ENCODE measurements at places on chromosomes 11 and 22.
A peak's percentile ranks its signal among the peaks of the same experiment; 100 is the strongest.

- DNase-seq, result no peak
These were observed 43.1 kb downstream of the BRD1 start for GRCh38 chr22:49784630-49784971.

- no peak for DNase-seq
These were observed 12.9 kb upstream of the SYTL2 start for GRCh38 chr11:85823816-85824215.

GRCh38 chr11:68541991-68542390 is 81.4 kb downstream of the PPP6R3 start:
- no peak for DNase-seq

GRCh38 chr22:21587803-21588611 is 20.5 kb downstream of the UBE2L3 start:
- no peak for DNase-seq

GRCh38 chr22:22748297-22748743 is 103.9 kb downstream of the GGTLC2 start:
- DNase-seq, result no peak

GRCh38 chr11:79076526-79077115 is 364.2 kb downstream of the TENM4 start:
- DNase-seq, result no peak

GRCh38 chr22:47572443-47572842 is 810.0 kb downstream of the TBC1D22A start:
- peak; percentile 53 for DNase-seq

- DNase-seq, result no peak
These were observed 2.5 kb downstream of the KCTD17 start for GRCh38 chr22:37054056-37054395.

- DNase-seq, result no peak
These were observed 31.4 kb downstream of the IGHMBP2 start for GRCh38 chr11:68935066-68935465.

DNA sequence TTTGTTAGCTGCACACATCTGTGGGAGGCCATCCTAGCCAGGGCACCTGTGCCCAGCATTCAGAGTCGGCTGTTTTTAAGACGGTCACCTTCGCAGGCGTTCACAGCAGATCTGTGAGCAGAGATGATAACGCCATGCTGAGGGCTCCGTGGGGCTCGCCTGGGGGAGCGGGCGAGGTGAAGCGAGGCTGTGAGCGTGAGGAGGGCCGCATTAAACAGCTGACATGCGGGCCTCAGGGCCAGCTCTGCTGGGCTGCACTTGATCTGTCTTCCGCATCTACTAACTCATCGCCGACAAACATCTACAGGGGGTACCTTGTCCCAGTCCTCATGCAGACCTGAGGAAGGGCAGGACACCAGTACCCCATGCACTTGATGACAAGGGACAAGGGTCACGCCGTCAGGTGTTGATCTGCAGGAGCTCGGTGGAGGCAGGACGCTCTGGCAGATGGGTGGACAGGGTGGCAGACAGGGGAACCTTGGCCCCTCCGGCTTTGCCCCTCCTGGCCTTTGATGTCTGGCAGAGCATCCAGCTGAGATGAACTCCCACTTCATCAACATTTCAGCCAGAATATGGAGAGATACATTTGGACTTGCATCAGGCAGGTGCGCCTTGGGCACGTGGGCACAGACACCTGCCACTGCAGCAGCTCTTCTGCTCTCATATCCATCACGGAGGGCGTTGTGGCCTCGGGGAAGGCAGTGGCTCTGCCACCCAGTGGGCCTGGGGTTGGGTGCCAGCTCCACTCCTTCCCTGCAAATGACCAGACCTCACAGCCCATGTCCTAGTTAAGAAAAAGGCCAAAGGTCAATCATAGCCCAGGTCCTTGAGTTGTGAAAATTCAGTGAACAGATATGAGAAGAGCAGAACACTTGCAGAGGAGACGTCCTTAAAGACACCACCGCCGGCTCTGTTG is 822.9 kb downstream of the BRD1 start:
- DNase-seq, result peak; percentile 79

GRCh38 chr11:99585606-99586005 is 564.9 kb downstream of the CNTN5 start:
- no peak for DNase-seq

- DNase-seq, result no peak
These were observed 223.4 kb downstream of the FAM76B start for GRCh38 chr11:95566211-95566610.

DNA sequence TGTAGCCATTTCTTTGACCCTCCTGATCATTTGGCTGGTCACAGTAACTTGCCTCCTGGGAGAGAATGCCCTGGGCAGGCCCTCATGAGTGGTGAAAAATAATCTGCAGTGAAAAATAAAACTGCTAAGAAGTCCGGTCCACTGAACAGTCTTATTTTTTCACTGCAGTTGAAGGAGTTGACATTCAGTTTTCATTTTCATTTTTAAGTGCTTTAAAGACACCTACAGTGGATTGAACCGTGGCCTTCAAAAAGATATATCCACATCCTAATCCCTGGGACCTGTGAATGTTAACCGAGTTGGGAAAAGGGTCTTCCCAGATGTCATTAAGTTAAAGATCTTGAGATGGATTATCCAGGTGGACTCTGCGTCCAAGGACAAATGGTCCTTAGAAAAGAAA is 153.6 kb upstream of the GRK3 start:
- peak; percentile 11 for DNase-seq

DNA sequence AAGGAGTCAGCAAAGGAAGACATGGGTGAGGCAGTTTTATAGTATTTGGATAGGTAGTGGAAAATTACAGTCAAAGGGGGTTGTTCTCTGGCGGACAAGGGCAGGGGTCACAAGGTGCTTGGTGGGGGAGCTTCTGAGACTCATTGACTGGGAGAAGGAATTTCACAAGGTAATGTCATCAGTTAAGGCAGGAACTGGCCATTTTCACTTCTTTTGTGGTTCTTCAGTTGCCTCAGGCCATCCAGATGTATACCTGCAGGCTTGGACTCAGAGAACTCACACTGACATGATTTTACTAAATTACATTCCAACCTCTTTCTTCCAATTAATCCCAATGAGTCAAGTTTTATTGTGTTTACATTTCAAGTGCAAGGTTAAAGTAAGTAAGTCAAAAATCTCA is 240.5 kb upstream of the API5 start:
- no peak for DNase-seq

DNA sequence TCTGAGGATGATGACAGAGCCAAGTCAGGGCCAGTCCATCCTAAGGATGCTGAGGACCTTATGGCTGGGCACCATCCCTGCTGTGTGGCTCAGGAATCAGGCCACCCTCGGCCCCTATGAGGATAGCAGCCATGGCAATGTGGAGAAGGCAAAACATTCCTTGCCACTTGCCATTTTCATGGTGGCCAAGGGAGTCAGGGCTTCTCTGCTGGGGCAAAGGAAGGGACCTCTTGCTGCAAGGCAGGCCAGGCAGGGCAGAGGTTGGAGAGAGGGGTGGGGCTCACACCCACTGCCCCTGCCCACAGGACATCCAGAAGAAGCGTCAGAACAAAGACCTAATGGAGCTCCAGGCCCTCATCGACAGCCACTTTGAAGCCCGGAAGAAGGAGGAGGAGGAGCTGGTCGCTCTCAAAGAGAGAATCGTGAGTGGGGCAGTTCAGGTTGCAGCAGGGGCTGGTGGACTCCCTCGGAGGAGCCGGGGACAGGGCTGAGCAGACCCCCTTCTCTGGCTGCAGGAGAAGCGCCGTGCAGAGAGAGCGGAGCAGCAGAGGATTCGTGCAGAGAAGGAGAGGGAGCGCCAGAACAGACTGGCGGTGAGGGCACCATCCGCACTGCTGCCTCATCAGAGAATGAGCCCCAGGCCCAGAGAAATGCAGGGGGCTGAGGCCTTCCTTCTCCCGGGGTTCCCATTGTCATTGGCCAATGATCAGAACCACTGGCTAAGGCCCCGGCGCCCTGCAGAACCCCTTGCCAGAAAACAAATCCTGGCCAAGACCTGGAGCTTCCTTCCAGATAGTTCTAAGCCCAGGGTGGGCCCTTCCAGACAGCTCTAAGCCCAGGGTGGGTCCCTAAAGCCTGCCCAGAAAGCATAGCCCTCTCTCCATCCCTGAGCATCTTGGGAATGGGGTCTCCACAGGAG is 13.5 kb upstream of the MRPL23 start:
- DNase-seq, result peak; percentile 85

DNA sequence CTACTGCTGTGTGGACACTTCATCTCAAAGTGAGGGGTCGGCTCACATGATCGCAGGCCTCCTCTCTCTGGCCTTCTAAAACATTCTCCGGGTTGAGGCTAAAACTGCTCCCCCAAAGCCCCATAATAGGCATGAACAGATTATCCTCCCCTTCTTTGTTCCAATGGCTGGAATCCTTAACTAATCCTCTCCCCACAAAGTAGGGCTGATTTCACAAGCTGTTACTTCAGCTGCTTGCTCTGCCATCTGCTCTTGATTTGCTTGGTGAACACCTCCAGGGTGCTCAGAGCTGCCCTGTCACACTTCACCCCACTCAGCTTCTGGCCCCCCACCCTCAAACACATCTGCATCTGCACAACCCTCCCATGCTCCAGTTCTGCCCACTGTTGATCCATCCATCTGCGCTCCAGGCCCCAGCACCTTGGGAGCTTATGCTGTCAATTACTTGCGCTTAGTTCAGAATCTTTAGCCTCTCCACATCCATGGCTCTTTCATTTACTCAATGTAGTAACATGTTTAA is 173.1 kb upstream of the API5 start:
- DNase-seq, result no peak

- no peak for DNase-seq
These were observed 28.9 kb downstream of the CD6 start for GRCh38 chr11:61000426-61000825.

DNA sequence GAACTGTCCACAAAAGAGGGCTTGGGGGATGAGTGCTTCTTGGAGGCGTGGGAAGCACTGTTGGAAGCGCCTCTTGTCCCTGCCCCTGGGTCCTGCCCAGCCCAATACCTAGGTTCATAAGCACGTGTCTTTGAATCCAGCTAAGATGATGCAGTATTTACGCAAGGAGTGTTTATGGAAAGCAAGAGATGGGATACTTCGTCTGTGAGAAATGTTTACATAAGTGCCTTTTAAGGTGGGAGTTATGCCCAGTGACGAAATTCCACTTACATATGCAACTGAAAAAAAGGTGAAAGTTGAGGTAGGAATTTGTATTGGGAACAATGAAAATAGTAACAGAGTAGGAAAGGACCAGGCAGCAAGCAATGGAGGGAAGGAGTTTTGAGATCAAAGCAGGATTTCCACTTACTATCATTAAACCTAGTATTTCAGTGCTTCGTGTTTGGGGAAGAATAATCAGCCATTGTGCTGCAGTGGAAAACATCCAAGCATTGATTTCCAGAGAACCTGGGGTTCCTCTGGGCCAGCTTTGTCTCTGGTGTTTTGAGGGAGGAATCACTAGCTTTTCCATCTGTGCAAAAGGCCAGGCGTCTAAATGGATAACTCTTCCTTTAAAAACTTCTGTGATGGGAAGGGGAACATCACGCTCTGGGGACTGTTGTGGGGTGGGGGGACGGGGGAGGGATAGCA is 115.3 kb upstream of the TTC12 start:
- DNase-seq, result no peak

GRCh38 chr11:105910095-105910715 is 111.8 kb downstream of the MSANTD4 start:
- no peak for DNase-seq

- no peak for DNase-seq
These were observed 90.5 kb upstream of the ALX4 start for GRCh38 chr11:44400431-44400830.

DNA sequence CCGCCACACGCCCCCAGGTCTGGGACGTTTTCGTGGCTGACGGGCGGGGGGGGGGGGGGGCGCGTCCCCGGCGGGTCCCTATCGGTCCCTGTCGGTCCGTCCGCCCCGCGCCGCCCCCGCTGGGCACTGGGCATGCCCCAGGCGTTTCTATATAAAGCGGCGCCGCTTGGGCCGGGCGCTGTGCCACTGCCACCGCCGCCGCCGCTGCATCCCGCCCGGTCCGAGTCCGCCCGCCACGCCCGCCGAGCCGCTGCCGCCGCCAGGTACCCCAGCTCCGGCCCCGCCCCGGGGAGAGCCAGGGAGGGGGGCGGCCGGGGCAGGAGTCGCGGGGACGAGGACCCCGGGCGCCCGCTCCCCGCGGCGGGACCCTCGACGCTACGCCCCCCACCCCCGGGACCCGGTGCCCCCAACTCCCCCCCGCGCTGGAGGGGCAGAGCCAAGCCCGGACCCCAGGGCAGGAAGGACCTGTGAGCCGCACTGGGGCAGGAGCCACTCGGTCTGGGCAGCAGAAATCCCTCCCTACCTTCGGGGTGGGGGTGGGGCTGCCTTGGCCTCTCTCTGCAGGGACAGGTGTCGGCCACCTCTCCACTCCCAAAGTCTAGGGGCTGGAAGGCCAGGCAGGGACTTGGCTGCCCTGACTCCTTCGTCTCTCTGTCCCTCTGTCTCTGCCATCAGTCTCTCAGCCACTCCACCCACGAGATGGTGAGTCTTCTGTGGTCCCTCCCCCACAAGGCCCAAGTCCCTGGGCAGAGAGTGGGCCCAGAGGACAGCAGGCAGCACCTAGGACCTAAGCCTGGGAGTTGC is at the start of gene CARNS1:
CARNS1 (plus strand) TSS at position 178 of the 804 bp plus-strand sequence; CDS start at position 700, 522 bp downstream.
- DNase-seq, result no peak

GRCh38 chr11:106186630-106187029 is 109.2 kb downstream of the AASDHPPT start:
- no peak for DNase-seq

DNA sequence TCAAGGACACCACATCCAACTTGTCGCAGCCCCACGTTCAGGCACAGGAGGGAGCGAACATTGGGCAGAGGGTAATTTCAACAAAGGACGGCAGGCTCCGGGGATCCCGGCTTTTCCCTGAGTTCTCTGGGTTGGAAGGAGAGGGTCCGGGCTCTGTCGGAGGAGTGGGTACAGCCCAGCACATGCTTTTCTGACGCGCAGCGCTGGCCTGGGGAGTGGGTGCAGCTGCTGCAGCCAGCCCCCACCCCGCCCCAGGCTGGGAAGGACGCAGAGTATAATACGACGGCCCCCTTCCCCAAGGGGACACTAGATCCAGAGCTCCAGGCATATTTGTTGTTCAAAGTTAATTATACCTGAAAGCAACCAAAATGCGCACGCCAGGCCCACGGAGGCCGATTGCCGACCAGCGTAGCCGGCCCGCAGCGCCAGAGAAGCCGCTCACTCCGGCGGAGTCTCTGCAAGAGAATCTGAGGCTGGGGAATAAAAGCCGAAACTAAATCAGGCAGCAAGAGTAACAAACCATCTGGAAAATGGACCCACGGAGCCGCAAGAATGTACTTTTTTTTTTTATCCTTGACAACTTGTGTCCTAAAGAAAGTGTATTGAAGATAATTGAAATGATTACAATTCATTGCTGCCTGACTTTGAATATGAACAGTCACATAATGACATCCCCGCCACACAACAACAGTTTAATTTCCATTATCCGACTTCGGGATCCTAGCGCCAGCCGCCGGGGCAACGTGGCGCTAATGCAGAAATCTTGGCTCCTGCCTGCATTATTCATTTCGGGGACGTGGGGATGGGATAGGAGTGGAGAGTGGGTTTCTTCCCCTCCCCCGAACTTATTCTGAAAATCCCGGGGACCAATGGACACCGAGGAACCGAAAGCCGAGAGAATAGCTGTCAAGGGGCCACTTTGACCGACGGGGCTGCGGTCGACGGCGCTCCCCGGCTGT is 14.0 kb upstream of the PAX6 start:
- no peak for DNase-seq
